ENCODE measurements at places on chromosomes 12 and 14.

DNA sequence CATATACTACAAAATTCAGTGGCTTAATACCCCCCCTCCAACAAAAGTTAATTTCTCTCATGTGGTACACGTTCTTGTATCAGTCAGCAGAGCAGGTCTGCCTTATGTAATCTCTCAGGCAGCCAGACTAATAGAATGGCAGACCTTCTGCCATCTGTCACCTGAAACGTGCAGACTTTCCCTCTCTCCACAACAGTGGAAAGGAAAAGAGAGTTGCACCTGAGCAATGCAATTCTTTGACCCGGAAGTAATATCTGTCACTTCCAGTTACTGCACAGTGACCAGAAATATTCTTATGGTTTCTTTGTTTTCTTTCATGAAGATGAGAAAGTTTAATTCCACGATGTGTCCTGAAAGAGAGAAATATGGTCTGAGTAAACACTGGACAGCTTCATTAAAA is 14.4 kb downstream of the KERA start:
- no peak for DNase-seq

- no peak for DNase-seq
Measured at GRCh38 chr12:90510948-90511347, 444.0 kb downstream of the CCER1 start.

GRCh38 chr12:117085318-117085947 is 13.8 kb downstream of the TESC start:
- DNase-seq: peak; percentile 60

DNA sequence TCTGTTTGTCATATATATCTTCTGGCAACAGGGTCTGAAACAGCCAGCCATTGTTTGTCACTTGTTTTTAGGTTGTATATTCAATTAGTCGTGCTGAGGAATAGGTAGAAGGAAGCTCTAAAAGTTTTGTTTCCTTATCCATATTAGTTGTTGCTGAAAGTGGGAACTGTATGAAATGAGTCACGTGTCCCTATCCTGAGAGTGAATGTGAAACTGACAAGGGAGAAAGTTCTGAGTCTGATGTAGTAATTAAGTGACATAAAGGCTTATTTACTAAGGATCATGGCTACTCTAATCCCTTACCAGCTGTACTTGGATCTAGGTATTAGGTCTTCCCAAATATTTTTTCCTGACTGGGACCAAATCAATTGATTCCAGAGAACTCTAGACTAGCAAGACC is 16.4 kb downstream of the FAM234B start:
- DNase-seq: no peak

- DNase-seq: no peak
Measured at GRCh38 chr12:12759234-12759915, 26.1 kb upstream of the APOLD1 start.

DNA sequence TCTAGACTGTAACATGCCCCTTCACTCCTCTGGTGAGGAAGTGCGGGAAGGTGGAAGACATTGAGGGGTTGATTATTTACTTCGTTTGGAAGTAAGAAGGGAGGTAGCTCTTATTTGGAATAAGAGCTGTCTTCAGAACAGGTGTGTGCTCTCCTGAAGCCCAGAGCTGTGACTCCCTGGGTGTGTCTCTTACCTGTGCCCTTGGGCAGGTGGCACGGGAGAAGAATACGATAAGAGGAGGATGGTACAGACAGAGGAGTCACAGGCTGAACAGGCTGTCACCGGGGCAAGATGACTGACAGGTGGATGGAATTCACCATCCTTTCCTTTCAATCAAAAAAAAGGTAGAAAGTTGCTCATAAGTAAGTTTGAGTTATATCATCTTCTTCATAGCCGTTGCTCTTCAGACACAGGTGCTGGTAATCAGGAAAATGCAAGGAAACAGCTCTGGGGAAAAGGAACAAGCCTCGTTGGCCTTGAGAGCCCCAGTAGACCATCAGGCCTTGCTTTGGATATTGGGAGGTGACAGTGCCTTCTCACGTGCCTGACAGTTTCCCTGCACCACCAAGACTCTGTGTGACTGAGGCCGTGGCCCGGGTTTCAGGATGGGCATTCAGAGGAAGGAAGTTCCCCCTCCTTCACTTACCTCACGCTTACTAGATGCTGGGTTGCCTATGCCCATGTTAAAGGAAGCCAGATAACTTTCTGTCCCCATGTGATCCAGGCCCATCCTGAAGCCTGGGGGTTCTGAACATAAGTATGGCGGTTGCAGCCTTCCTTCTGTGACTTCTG is 120.4 kb downstream of the ETV6 start:
- DNase-seq: no peak

GRCh38 chr14:106044515-106044914 is 518.1 kb downstream of the TMEM121 start:
- no peak for DNase-seq

- peak; percentile 20 for DNase-seq
Measured at GRCh38 chr14:104230946-104231345, 92.6 kb downstream of the KIF26A start.

DNA sequence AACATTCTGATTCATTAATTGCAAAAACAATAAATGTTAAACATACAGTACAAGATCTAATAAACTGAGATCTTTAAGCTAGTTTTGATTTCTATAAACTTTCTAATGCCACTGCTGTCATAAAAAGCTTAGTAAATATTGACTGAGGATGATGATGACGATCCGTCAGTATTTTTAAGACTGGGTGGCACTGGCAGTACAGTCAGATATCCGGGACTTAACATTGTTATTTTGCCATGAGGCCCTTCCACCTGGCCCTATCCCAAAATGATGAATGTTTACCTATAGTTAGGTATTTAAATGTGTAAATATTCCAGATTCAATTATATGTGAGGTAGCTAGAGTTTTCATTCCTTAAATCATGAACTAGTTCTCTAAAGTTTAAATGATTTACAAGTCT is 158.5 kb downstream of the FOXA1 start:
- no peak for DNase-seq

DNA sequence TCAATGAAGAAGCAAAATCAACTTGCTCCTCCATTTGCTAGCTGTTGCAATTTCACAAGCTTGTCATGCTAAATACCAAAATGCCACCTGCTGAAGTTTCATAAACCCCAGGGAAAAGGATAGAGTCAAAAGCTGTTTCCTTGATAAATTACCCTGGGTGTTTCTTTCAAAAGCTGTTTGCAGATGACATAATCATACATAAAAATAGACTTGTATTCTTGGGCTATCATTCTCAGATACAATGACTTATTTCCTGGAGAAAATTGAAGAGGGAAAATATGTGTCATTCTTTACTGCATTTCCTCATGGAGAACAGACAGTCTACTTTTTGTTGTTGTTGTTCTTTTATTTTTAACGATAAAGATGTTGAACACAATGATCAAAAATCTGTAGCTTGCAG is 119.2 kb downstream of the GALC start:
- DNase-seq: no peak

DNA sequence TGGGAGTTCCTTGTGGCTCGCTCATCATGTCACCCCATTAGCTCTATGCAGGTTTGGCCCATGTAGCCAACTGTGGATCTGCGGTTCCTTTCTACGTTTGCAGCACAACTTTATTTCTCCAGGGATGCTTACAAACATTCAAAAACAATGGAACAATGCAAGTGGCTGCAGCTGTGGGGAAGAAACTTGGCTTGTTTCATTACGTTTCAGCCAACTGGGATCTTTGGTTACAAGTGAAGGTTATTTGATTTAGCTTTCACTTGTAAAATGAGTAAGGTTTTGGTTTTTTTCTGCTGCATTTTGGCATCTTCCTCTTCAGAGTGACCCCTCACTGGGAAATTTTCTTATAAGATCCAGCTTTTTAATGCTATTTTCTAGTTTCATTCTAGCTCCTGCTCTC is 105.9 kb downstream of the PLXNC1 start:
- DNase-seq: no peak

GRCh38 chr12:132521712-132522292 is 31.9 kb downstream of the FBRSL1 start:
- no peak for DNase-seq

DNA sequence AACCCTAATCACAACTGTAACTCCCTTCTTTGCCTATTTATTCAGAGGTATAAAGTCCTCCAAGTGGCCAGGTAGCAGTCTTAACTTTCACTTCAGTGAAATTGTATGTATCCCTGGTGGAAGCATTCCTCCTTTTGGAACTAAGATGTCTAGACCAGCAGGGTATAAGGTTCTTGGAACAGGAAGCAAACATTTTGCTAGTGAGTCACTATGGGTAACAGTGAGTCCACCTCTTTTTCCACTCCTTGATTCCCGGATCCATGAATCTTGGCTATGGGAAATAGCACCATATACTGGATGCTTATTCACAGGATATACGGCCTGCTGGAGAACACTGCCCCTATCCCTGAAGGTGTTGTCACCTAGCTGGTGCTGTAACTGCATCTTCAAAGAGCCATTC is 80.2 kb downstream of the KCNA5 start:
- DNase-seq: no peak

GRCh38 chr12:131499160-131499863 is 211.6 kb upstream of the SFSWAP start:
- DNase-seq: no peak

DNA sequence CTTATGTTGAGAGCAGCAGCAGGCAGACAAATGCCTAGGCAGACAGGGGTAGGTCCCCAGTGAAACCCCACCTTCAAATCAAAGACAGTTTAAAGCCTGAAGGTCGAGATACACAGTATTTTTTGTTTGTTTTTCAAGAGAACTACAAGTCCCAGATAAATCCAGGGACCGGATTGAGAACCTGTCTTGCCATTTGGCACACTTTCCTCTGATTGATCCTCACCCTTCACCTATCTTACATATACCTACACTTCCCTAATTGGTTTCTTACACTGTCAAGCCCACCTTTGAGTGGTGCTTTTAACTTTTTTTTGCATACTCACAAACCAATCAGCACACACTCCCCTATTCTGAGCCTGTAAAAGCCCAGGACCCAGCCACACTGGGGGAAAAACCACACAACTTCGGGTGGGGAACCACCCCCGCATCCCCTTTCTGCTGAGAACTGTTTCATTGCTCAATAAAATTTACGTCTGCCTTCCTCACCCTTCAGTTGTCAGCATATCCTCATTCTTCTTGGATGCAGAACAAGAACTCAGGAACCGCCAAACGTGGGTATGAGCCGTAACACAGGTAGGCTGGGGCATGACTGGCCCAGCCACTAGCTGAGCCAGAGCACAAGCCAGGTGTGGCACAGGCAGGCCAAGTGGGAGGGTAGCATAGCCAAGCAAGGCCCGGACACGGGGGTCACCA is 11.1 kb downstream of the DICER1 start:
- DNase-seq: peak; percentile 64

GRCh38 chr14:91835197-91835919 is 32.0 kb downstream of the TC2N start:
- DNase-seq: no peak

GRCh38 chr12:114412825-114413749 is 7.1 kb upstream of the TBX5 start:
- DNase-seq: no peak

GRCh38 chr14:105123981-105124765 is 44.4 kb downstream of the JAG2 start:
- no peak for DNase-seq

- no peak for DNase-seq
Measured at GRCh38 chr12:45598336-45598735, 131.2 kb upstream of the ARID2 start.

DNA sequence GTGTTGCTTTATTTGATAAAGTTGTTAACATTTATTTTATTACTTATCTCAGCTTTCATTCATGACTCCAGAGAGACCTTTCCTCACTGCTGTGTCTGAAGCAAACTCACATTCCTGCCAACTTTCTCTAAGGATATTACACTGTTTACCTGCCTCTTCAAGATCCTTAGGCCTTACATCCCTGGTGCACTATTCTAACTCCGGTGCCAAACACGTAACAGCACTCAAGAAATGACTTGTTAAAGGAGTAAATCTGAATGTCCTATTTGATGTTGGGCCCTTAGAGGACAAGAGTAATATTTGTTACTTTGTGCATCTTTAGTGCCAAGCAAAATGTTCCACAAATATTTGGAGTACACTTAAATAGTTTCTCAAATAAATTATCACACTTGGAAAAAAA is 324.1 kb upstream of the FLRT2 start:
- DNase-seq: no peak

GRCh38 chr12:80690090-80690489 is 17.3 kb upstream of the MYF6 start:
- no peak for DNase-seq

DNA sequence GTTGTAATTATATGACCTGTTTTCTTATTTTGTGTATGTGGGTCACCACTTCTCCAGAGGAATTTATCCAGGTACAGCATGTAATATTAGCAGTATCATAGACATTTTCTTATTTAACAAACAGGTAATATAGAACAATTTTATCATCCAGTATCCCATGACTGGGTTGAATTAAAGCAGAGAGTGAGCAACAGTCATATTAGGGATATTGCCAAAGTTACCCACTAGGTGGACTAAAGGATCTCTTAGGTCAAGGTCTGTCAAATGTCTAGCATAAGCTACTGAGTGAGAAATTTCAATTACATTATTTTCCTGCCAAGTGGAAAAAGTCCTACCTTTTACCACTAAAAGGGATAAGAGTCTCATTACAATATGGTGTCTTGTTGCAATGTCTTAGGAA is 62.1 kb upstream of the TRIM9 start:
- DNase-seq: no peak

DNA sequence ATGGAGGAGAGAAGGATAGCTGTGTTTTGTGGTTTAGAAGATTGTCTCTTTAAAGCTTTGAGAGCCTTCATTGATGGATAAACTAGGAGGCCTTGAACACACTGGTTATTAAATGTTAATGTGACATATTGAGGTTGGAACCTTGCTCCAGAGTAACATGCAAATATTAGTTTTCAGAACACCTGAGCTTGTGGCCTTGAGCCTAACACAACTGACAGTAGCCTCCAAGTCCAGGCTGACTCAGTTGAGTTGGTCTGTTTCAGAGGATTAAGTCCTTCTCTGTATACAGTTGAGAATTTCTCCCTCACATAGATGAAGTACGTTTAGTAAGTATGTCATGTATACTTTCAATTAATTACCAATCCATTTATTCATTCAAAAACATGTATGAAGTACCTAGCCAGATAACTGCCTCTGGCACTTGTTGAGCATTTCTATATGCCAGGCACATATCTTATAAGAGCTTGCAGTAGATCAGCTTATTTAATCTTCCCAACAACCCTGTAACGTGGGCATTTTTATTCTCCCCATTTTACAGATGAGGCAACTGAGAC is 63.5 kb downstream of the ELK3 start:
- DNase-seq: no peak

- no peak for DNase-seq
Measured at GRCh38 chr12:49983892-49984291, 11.1 kb downstream of the AQP6 start.

GRCh38 chr12:1481906-1482305 is 112.5 kb downstream of the FBXL14 start:
- DNase-seq: no peak

DNA sequence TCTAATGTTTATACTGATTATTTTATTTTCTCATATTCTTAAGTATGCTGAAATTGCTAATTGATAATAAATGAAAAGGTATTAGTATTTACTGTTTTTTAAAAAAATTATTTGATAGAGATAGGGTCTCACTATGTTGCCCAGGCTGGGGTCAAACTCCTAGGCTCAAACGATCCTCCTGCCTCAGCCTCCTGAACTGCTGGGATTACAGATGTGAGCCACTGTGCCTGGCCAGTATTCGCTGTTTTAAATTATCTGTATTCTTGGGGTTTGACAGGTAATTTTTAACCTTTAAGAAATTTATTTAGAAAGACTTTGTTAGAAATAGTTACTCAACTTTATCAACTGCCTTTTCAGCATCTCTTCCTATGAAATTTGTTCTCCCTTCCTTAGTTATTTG is 32.2 kb downstream of the RAN start:
- no peak for DNase-seq

- DNase-seq: no peak
Measured at GRCh38 chr14:67432050-67432564, 20.1 kb upstream of the PLEK2 start.

Measured in spleen (tissue), 13 donors.